Esophagus squamous epithelium (tissue), 5 donors: ENCODE measurements at places on chromosomes 4 and X. TPM values are rescaled to one million over a fixed set of nuclear protein-coding genes. Genes with fewer than 3 reads are reported as not detected.

GRCh38 chrX:85627363-85627762, 247.9 kb upstream of the POF1B start:
- no peak overlapping the region for H3K27ac ChIP-seq
- H3K27me3 ChIP-seq: no peaks in the 10 kb centered on the region
- H3K4me3 ChIP-seq: no peak overlapping the region
- DNase-seq: no peak

- no peaks in the 10 kb centered on the region for H3K4me1 ChIP-seq
- no peaks in the 10 kb centered on the region for H3K27me3 ChIP-seq
- no peak overlapping the region for H3K27ac ChIP-seq
- H3K4me3 ChIP-seq: no peak overlapping the region
Observed at GRCh38 chr4:40962551-40963180, 212.9 kb downstream of the NSUN7 start.

GRCh38 chr4:5399124-5399523, 309.2 kb downstream of the EVC2 start:
- no peak overlapping the region for H3K27ac ChIP-seq
- no peak for DNase-seq
- no peak overlapping the region for H3K4me3 ChIP-seq
- H3K36me3 ChIP-seq: no peaks in the 10 kb centered on the region
- no peaks in the 10 kb centered on the region for H3K4me1 ChIP-seq

DNA sequence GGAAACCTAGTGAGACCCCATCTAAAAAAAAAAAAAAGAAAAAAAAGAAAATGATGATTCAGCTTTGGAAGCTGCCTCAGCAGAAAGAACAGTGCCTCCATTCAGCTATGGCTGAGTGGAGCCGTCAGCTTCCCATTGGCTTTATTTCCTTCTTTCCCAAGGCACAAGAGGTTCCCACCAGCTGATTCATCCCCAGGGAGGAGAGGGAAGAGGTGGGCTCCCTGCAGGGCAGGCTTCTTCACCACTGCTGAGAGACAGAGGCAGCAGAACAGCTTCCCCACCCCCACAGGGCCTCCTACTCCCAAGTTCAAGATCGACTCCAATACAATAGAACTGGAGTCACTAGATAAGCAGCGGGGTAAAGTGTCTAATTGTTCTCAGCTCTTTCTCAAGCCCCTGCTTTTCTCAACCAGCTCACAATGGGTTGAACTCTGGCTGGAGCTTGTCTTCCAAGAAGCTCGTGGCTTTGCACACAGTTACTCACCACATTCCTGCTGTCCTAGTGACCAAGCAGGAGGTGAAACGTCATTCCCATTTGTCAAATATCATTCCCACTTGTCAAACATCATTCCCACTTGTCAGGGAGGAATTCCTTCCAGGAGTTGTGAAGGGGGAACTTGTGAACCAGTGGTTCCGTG, 47.8 kb downstream of the FHDC1 start:
- no peaks in the 10 kb centered on the region for H3K36me3 ChIP-seq
- no peak overlapping the region for H3K4me3 ChIP-seq

DNA sequence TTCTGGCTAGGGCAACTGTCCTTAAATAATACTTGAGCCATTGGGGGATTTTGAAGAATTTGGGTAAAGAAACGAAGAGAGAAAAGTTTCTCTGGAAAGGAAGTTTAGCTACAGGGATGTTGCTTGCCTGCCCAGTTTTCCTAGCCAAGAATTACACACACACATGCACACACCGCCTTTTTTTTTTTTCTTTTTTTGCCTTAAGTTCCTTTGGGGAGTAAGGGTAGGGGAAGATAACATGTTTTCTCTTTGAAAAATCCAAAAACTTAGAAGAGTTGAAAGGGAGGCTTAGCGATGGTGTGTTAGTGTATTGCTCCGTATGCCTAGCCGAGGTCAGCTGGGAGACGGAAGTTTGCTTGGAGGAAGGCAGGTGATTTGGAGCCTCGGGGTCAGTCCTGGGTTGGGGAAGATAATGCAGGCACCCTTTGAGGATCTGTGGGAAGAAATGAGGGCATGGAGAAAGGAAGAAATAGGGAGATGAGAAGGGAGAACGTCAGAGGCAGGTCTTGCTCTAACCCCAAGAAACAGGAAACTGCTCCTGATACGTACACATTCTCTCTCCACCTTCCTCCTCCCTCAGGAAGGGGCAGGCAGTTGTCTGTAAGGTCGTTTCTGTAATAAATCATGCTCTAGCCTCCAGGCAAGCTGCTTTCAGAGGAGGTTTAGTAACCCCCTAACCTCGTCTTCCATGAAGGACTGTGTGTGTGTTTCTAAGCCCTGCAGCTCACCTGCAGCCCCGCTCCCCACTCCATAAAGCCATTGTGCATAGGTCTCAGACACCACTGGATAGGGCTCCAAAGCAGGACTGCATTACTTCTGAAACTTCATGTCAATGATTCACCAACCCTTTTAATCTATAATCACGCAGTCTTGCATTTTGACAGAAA, 10.5 kb downstream of the KLF3 start:
- H3K27ac ChIP-seq: peak overlapping the region; percentile 95
- H3K36me3 ChIP-seq: peaks cover 10% of the 10 kb centered on the region
- peaks cover 80% of the 10 kb centered on the region for H3K4me1 ChIP-seq
- H3K4me3 ChIP-seq: peak overlapping the region; percentile 20
- no peaks in the 10 kb centered on the region for H3K27me3 ChIP-seq

DNA sequence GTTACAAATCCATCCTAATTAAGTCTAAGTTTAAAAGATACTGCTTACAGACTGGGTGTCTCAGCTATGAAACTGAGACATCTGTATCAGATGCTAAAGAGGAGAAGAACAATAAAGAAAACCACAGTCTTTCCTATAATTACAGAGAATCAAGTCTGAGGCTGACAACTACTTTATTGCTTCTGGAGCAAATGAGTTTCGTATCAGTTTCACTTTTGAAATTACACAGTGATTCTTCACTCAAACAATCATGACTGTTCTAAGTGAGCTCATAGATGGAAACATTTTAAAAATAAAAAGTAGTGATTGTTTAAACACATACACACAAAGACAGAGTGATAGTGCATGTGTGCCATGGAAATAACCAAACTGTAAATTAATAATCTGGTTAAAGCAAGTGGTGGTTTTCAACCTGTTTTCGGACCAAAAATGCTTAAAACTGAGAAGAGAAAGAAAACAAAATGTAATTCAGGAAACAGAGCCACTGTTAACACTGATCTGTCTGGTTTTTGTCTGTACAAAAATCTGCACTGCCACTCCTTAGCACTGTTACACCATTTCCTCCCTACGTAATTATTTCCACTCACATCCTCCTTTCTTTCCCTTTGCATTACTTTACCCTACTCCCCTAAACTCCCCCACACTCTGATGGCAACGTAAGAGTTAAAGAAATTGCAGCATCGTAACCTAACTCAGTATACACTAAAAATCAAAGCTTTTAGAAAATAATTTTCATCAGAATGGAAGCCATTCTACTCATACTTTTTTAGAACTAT, 12.5 kb downstream of the RFC1 start:
- H3K4me1 ChIP-seq: peaks cover 14% of the 10 kb centered on the region
- H3K27me3 ChIP-seq: no peaks in the 10 kb centered on the region
- no peak for DNase-seq
- peak overlapping the region; percentile 71 for H3K27ac ChIP-seq

DNA sequence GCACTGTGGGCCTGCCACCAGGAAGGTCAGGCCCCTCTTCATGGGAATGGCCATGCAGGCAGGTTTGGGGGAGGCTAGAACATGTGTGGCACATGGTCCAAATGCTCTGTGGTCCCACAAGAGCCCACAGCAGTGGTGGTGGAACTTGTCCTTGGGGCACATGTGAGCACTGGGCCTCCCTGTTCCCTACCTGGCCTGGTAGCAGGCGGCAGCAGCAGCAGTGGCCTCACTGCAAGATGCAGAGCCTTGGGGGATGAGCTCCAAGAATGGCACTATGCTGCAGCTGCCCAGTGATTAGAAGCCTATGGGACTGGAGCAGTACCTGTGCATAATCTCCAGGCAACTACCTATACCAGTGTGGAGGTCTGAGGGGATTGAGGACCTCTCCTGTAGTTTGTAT, 197.0 kb upstream of the DCAF8L1 start:
- H3K36me3 ChIP-seq: no peaks in the 10 kb centered on the region
- no peak for DNase-seq
- H3K4me1 ChIP-seq: no peaks in the 10 kb centered on the region
- H3K4me3 ChIP-seq: no peak overlapping the region
- H3K27ac ChIP-seq: no peak overlapping the region

- H3K4me1 ChIP-seq: peaks cover 18% of the 10 kb centered on the region
- H3K4me3 ChIP-seq: no peak overlapping the region
- DNase-seq: no peak
- peaks cover 19% of the 10 kb centered on the region for H3K36me3 ChIP-seq
- no peak overlapping the region for H3K27ac ChIP-seq
Observed at GRCh38 chr4:2673157-2673556, 83.0 kb downstream of the TNIP2 start.

DNA sequence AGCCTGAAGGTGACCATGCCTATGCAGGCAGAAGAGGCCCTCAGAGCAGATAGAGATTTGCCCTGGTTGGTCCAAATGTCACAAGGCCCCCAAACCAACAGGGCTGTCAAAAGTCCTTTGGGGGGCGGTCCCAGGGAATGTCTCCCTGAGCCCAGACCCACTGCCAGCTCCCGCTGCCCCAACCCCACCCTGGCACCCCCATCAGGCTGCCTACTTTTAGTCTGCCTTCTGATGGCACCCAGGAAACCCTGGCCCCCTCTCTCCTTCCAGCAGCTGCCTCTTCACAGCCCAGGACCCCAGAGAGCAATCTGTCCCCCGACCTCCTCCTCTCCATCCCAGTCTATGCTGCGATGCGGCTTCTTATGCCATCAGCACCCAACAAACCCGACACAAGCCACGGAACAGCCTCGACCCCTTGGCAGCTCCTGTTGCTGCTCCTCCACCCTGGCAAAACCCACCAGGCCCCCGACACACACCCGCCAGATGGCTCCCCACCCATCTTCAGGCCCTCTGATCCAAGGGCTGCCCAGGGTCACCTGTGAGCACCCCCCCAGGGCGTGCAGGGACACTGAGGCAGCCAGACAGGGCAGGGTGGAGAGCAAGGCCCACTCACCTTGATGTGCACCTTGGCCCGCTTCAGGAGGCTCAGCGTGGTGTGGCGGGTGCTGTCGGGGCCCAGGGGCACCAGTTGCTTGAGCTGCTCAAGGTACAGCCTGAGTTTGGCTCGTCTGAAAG, 9.9 kb downstream of the MXD4 start:
- DNase-seq: no peak
- H3K36me3 ChIP-seq: peaks cover 34% of the 10 kb centered on the region
- H3K4me3 ChIP-seq: no peak overlapping the region

GRCh38 chrX:140180585-140180984, 215.3 kb upstream of the CXorf66 start:
- H3K4me1 ChIP-seq: no peaks in the 10 kb centered on the region
- H3K4me3 ChIP-seq: no peak overlapping the region
- H3K27me3 ChIP-seq: no peaks in the 10 kb centered on the region
- no peak overlapping the region for H3K27ac ChIP-seq

DNA sequence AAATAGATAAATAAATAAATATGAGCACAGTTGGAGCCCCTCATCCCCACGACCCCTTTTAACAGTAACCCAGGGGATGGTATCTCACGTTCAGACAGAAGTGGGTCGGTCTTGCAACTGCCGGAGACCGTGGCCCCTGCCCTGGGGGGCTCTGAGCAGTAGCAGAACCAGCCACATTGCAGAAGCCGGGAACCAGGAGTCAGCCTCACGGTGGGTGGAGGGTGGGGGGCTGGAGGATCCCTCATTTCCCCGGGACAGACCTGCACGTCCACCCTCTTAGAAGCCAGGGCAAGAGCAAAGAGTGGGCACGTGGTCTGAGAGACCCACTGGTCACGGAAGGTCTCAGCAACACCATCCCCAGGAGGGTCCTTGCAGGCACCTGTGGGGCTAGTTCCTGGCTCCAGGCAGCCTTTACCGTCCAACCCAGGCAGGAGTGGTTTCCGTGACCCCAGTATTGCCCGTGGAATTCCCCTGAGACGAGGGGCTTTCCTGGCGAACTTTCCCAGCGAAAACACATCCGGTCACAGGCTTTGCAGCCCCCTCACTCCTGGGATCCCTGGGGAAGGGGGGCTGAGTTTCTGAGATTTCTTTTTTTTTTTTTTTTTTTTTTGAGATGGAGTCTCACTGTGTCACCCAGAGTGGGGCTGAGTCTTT, 8.8 kb upstream of the IL3RA start:
- H3K4me3 ChIP-seq: no peak overlapping the region
- no peaks in the 10 kb centered on the region for H3K36me3 ChIP-seq
- H3K27ac ChIP-seq: no peak overlapping the region
- no peaks in the 10 kb centered on the region for H3K27me3 ChIP-seq
- DNase-seq: no peak

DNA sequence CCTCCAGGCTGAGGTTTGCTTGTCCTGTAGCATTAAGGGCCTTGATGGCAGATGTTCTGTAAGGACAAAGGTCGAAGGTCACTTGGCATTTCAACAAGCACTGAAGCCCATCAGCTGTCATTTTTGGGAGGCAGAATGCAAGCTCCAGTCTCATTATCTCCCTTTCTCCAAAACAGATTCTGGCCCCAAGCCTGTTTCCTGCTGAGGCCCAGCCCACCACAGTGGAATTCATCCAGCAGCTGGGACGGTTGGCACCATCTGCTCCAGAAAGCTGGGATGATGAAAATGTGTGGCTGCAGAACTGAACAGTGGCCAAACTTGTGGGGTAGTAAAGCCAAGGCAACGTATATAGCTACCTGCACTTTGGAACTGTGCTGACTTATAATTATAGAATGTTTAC, 17.7 kb upstream of the PPEF2 start:
- H3K4me3 ChIP-seq: no peak overlapping the region
- no peak for DNase-seq
- H3K27ac ChIP-seq: no peak overlapping the region
- H3K36me3 ChIP-seq: peaks cover 81% of the 10 kb centered on the region

DNA sequence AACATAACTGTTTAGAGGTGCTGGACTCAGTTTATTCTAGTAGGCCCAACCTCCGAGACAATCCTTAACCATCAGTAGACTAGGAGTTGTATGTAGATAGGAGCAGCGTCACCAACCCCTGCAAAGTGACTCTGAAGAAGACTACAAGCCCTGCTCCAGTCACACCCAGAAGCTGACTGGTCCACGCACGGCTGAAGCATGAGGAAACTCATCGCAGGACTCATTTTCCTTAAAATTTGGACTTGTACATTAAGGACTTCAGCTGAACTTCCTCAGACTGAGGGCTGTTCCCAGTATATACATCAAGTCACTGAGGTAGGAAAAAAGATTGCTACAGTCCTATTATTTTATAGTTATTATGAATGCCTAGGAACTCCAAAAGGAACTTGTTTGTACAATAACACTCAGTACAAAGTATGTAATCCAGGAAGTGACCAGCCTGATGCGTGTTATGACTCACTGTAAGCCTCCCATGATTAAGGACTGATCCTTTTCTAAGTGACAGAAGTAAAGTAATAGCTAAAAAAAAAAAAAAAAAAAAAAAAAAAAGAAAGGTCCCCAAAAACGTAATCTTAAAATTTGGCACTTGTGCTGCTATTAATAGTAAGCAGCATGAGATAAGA, 41.6 kb upstream of the UGT2B7 start:
- no peak for DNase-seq
- no peaks in the 10 kb centered on the region for H3K27me3 ChIP-seq
- H3K36me3 ChIP-seq: no peaks in the 10 kb centered on the region

The ZCCHC12 gene
- total RNA-seq: not detected

The SPP1 gene
- 4.0 TPM for total RNA-seq

The GAGE2A gene
- not detected for total RNA-seq

The SPIN2A gene
- not detected for total RNA-seq

The ACTRT1 gene
- total RNA-seq: not detected

The SMIM31 gene
- not detected for total RNA-seq

The SHROOM3 gene
- 50.9 TPM for total RNA-seq

The C1QTNF7 gene
- 12.2 TPM for total RNA-seq

The ZNF711 gene
- total RNA-seq: 2.2 TPM

The CDS1 gene
- 28.6 TPM for total RNA-seq

The VSIG4 gene
- 84.3 TPM for total RNA-seq

The ANXA10 gene
- 0.19 TPM for total RNA-seq

The PNMA6A gene
- total RNA-seq: not detected

The CORIN gene
- 4.8 TPM for total RNA-seq
